SJCRH30 (cell line): ENCODE measurements at places on chromosomes 12 and 14.

DNA sequence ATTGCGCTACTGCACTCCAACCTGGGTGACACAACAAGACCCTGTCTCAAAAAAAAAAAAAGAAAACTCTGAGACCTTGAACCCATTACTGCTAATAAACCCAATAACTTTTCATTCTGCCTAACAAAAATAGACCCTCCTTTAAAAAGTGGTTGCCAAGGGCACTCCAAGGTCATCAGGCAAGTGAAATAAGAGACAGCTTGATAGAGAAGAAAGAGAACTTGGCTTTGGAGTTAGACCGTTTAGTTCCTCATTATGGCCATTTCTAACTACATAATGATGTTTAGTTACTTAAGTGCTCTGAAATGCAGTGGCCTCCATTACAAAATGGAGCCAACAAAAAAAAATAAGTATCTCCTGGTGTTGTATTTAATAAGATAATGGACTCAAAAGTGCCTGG is 55.9 kb downstream of the PHLDA1 start:
- H3K4me3 ChIP-seq = no peak overlapping the region
- no peak for DNase-seq
- peaks cover 22% of the 10 kb centered on the region for H3K4me1 ChIP-seq
- H3K27me3 ChIP-seq = no peaks in the 10 kb centered on the region

DNA sequence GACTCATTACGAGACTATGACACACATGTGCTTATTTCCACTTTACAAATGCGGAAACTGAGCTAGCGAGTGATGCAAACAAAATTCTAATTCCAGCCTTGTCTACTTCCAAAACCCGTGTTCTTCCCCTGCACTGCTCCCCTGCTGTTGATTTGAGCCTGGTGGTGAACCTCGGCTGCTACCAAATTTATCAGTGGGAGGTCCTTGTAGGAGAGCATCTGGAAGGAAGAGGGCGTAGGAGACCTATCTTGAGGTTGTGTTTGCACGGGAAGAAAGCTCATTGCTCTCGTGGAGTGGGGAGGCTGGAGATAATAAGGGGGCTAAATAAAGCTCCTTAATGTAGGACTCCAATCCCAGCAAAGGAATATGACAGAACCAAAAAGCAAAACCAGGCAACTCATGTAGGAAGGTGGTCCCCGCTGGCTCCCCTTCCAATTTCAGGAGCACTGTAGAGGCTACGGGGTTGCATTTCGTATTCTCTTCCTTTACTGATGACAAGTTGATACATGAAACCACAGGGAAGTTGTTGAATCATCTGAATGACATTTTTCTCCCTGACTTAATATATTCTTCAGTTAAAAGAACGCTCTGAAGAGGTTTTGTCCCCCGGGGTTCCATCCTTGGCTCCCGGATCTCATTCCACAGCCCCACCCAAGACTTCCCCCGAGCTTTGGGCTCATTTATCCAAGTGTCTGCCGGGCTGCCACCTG is 52.6 kb downstream of the FZD10 start:
- H3K4me3 ChIP-seq = no peak overlapping the region
- DNase-seq = no peak
- no peak overlapping the region for H3K27ac ChIP-seq
- H3K27me3 ChIP-seq = no peaks in the 10 kb centered on the region
- no peaks in the 10 kb centered on the region for H3K36me3 ChIP-seq
- H3K4me1 ChIP-seq = no peaks in the 10 kb centered on the region

DNA sequence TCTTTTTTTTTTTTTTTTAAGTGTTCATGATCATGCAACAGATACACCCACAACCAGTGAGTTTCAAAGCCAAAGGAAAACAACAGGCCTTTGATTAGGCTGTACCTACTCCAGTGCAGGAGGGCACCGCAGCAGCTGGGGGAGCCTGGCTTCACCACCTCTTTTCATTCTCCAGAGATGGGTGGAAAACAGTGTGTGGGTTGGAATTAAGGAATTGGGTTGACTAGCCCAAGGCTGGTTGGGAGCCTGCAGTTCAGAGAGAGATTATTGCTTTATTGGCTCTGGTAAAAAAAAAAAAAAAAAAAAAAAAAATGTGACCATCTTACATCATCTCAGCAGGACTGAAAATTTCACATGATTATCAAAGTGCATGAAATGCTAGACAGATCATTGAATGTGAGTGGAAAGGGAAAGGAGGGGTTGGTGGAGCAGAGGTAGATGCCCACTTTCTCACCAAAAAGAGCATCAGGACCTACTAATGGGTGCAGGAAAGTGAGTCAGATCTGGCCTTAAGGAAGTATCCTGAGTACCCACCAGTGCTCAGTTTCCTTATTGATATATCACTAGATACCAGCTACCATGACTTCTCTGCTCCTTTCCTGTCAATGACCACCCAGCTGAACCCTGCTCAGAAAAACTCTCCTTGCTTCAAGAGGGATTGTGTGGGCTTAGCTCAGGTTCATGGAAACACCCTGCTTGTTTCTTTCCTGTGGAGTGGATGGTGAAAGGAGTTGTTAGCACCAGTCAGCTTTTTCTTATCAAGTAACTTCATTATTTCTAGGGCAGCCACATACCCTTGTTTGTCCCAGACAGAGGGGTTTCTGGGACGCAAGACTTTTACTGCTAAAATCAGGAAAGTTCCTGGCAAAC is 54.8 kb upstream of the DYRK2 start:
- no peaks in the 10 kb centered on the region for H3K36me3 ChIP-seq
- peak; percentile 69 for DNase-seq
- peaks cover 46% of the 10 kb centered on the region for H3K4me1 ChIP-seq
- H3K4me3 ChIP-seq = no peak overlapping the region
- no peaks in the 10 kb centered on the region for H3K27me3 ChIP-seq
- H3K27ac ChIP-seq = peak overlapping the region; percentile 96

DNA sequence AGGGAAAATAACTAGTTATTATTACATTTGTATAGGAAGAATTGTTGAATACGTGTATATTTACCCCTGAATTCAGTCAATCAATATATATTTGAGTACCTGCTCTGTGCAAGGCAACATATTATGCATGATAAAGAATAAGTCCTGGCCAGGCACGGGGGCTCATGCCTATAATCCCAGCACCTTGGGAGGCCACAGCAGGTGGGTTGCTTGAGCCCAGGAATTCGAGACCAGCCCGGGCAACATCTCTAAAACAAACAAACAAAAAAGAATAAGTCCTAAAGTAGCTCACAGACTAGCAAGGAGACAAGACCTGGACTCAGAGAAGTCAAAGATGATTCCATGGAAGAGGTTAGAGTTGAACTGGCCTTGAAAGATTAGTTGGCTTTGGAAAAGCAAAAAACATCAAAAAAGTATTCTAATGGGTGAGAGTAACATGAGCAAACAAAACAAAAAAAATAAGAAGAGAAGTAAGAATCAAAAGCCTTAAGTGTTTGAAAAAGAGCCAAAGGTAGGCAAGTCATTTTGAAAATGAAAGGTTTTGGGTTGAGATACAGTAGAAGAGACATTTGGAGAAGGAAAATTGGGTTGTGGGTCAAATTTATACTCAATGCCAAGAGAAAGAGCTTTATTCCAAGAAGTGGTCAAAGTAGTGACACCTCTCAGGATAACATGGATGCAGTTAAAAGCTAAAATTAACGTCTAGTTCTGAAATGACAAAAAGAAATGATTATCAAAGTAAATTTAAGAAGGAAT is 115.2 kb upstream of the BCAT1 start:
- no peak for DNase-seq
- H3K4me3 ChIP-seq = no peak overlapping the region
- H3K4me1 ChIP-seq = no peaks in the 10 kb centered on the region
- no peak overlapping the region for H3K27ac ChIP-seq

DNA sequence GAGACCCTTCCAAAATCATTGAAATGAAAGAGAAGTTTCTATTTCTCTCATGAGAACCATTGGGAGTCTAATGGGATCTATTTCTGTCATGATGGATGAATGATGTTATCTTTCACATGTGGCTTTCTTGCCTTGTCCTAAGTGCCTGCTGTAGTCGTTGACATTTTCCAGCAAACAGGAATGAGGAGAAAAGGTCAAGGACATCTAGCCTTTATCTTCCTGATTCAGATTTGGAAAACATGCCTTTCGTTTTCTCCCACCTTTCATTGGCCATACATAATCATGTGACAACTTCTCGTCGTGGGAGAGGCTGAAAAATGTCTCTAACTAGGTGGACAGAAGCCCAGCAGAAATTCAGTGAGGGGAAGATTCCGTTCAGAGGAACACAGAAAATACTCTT is 94.5 kb downstream of the PCNX1 start:
- H3K27me3 ChIP-seq = no peaks in the 10 kb centered on the region
- H3K36me3 ChIP-seq = no peaks in the 10 kb centered on the region; the same call in 1 of the 2 replicates
- peaks cover 2% of the 10 kb centered on the region; the same call in 1 of the 2 replicates for H3K4me1 ChIP-seq
- DNase-seq = no peak
- H3K4me3 ChIP-seq = no peak overlapping the region

- H3K27ac ChIP-seq = no peak overlapping the region
- peaks cover 17% of the 10 kb centered on the region; the same call in 1 of the 2 replicates for H3K36me3 ChIP-seq
- H3K4me1 ChIP-seq = peaks cover 9% of the 10 kb centered on the region; the same call in 1 of the 2 replicates
- H3K4me3 ChIP-seq = no peak overlapping the region
Observed at GRCh38 chr14:102998393-102998792, 59.0 kb downstream of the CDC42BPB start.

GRCh38 chr14:75147423-75148071 is 20.7 kb upstream of the NEK9 start:
- H3K27me3 ChIP-seq = no peaks in the 10 kb centered on the region
- peaks cover 5% of the 10 kb centered on the region for H3K36me3 ChIP-seq
- peak overlapping the region; percentile 47 for H3K27ac ChIP-seq
- peaks cover 15% of the 10 kb centered on the region for H3K4me1 ChIP-seq
- peak; percentile 88 for DNase-seq
- H3K4me3 ChIP-seq = no peak overlapping the region; the same call in 1 of the 2 replicates

GRCh38 chr12:132356691-132357622 is 27.6 kb upstream of the GALNT9 start:
- H3K36me3 ChIP-seq = no peaks in the 10 kb centered on the region
- no peak overlapping the region for H3K27ac ChIP-seq
- DNase-seq = no peak
- H3K27me3 ChIP-seq = no peaks in the 10 kb centered on the region
- no peak overlapping the region for H3K4me3 ChIP-seq

GRCh38 chr12:54028314-54029201 is at the start of gene HOXC6:
Gene HOXC6, plus strand, starts transcription at chr12:54028440. Its CDS starts 82 bp downstream, at chr12:54028522.
- peaks cover 11% of the 10 kb centered on the region for H3K4me1 ChIP-seq
- peak; percentile 66 for DNase-seq
- no peaks in the 10 kb centered on the region for H3K27me3 ChIP-seq
- no peaks in the 10 kb centered on the region for H3K36me3 ChIP-seq
- peak within 1 kb of the TSS; percentile 69 for H3K4me3 ChIP-seq

GRCh38 chr12:23099604-23100003 is 474.6 kb downstream of the ETNK1 start:
- H3K4me1 ChIP-seq = no peaks in the 10 kb centered on the region
- no peak overlapping the region for H3K27ac ChIP-seq
- no peaks in the 10 kb centered on the region for H3K27me3 ChIP-seq
- no peak overlapping the region for H3K4me3 ChIP-seq
- no peaks in the 10 kb centered on the region for H3K36me3 ChIP-seq
- no peak for DNase-seq

DNA sequence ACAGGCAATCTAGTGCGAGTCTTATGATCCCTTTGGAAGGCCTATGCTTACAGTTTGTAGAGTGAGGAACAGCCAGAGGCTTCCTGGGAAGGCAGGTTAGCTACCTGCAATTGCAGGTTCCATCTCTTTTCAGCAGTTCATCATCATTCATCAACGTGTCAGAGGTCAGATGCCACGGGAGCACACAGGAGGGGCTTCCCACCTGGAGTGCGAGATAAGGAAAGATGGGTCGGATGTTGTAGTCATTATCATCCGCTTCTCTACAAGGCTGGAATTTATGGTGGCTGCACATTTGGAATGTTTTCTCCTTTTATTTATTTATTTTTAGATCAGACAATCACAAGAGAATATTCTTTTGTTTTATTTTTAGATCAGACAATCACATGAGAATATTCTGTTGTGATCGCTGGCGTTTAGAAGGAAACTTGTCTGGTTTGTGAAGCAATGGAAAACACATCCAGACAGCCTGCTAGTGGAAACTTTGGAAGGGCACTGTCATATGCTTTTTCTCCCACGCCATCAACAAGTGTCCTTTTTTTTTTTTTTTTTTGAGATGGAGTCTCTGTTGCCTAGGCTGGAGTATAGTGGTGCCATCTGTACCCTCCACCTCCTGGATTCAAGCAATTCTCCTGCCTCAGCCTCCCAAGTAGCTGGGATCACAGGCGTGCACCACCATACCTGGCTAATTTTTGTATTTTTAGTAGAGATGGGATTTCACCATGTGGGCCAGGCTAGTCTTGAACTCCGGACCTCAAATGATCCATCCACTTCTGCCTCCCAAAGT is 1.9 kb upstream of the BICD1 start:
- H3K4me3 ChIP-seq = no peak overlapping the region
- H3K27me3 ChIP-seq = no peaks in the 10 kb centered on the region
- no peak overlapping the region for H3K27ac ChIP-seq
- H3K4me1 ChIP-seq = no peaks in the 10 kb centered on the region

DNA sequence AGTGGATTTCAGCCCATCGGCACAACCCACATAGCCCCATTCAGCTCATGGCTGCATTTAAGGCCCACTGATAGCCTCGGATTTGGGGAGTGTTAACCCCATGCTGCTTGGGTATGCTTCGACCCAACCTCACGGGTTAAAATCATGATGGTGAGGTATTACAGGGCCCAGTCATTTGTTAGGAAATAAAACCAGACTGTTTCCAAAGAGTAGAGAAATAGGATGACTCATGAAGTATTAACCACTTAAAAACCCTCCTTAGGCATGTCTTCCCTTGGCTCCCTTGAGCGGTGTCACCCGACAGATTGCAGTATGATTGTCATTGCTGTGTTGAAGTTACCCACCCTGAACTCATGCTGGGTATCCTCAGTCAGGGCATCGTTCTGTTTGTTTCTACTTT is 289.1 kb downstream of the CACNA1C start:
- H3K27ac ChIP-seq = no peak overlapping the region
- DNase-seq = no peak
- H3K36me3 ChIP-seq = no peaks in the 10 kb centered on the region
- peaks cover 26% of the 10 kb centered on the region; the same call in 1 of the 2 replicates for H3K27me3 ChIP-seq

DNA sequence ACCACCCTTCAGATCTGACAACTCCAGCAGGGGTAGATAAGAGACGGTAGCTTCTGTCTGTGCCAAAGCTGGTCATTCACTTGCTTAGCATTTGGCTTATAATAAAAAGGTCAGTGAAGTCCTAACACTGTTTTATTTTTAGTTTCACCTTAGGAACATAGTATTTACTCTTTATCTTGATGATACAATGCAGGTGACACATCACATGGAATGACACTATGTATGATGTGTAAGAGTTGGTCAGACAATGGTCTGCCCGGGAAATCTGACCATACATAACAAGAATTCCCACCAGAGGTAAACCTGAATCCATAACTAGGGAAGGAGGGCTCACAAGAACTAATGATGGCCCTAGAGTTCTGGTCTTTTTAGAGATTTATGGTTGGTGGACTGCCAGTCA is 66.6 kb downstream of the IFNG start:
- H3K27ac ChIP-seq = no peak overlapping the region
- no peaks in the 10 kb centered on the region for H3K36me3 ChIP-seq
- H3K4me3 ChIP-seq = no peak overlapping the region

- no peak overlapping the region for H3K27ac ChIP-seq
- DNase-seq = no peak
- no peaks in the 10 kb centered on the region for H3K4me1 ChIP-seq
- no peaks in the 10 kb centered on the region; the same call in 1 of the 2 replicates for H3K27me3 ChIP-seq
- no peaks in the 10 kb centered on the region for H3K36me3 ChIP-seq
Observed at GRCh38 chr12:116662612-116663144, 75.2 kb downstream of the SPRING1 start.
